ENCODE measurements at places on chromosomes 12 and 14.

DNA sequence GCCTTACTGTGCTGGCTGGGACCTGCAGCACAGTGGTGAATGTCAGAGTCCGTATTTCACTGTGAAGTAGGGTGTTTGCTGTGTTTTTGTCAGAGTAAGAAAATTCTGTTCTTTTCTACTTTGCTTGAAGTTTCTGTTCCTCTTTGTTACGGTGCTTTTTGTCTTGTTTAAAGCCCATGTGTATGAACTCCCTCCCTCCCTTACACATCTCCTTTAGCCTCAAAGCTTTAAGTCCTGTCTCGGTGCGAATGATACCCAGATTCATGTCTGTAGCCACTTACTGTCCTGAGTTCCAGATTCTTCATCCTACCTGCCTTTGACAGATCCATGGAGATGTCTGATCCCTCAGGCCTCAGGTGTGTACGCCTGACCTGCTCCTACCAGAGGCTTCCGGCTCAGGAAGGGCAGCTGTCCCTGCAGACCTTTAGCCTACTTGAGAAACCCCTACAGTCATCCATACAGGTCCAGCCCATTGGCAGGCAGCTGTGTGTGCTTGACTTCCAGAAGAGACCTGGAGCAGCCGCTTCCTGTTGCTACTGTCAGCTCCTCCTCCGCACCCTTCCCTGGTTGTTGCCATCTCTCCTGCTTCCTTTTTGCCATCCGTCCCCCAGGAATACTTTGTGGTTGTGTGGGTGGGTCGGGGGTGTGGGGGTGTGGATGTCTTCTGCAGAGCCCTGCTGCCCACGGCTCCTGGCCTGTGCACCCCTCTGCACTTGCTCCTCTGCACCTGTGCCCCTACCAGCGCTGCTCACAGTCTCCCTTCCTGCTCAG is 72.9 kb downstream of the DDX51 start:
- DNase-seq = no peak

- DNase-seq = no peak
Observed at GRCh38 chr12:6643569-6644256, 3.5 kb downstream of the ACRBP start.

DNA sequence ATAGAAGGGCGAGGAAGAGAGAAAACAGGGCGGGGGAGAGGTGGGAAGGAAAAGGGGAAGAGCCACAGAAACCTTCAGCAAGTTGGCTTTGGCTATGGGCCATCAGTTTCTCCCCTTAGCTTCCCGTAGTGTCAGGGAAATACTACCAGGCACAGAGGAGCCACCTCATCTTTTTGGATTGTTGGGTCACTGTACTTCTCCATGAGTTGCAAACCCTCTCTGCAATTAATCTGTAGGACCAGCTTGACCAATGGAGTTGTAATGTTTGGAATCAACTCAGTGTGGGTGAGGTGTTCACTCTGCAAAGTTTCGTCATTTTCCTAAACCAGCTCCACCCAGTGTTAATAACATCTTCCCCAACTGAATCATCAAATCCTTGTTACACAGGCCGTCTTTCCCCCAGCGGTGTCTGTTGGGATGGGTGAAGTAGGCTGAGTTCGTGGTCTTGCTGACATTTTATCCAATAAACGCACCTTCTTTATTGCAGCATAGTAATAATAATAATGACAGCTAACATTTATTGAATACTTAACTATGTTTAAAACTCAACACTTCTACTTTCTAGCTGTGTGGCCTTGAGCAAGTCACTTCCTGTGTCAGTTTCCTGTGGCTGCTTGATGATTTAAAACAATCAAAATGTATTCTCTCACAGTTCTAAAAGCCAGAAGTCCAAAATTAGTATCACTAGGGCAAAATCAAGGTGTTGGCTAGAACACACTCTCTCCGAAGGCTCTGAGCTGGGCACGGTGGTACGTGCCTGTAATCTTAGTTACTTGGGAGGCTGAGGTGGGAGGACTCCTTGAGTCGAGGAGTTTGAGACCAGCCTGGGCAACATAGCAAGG is 8.1 kb upstream of the GLTP start:
- peak; percentile 68 for DNase-seq

- DNase-seq = no peak
Observed at GRCh38 chr12:120115066-120115465, 1.5 kb downstream of the RAB35 start.

- DNase-seq = peak; percentile 27
Observed at GRCh38 chr14:76647697-76648298, 113.5 kb upstream of the VASH1 start.

DNA sequence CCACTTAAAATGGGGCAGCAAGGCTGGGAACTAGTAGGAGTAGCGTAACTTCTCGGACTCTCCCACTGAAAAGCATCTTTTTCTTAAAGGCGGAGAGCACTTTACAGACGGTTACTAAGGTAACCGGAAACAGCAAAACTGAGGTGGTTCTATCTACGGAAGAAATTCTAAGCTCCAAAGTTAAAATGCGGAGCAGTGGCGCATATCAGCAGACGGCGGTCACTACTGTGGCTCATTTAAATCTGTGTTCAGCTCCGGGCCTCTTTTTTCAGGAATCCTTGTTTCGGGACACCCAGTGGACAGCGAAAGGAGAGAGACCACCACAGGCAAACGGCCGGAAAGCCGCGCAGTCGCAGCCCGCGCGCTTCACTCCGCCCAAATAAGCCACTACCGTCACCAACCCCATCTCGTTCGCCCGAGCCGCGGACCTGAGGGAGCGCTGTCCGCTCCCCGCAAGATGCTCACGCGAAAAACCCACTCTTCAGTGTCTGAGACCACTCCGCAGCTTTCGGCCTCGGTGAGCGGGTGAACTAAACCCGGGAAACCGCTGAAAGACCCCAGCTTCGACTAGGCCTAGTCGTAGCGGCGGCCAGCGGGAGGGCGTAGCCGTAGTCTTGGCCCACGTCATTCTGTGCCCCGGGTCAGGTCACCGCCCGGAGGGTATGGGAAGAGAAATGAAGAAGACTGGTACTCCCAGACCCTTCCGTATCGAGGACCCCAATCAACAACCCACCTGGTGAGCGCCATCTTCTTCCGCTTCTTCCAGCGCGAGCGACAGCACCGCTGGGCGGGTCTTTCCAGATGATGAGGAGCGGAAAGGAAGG is at the start of gene SNW1:
SNW1 (minus strand) TSS at position 776 of the 824 bp plus-strand sequence; CDS start at position 747, 29 bp downstream.
- DNase-seq = peak; percentile 94

GRCh38 chr14:56207626-56208292 is 89.5 kb downstream of the PELI2 start:
- DNase-seq = no peak

- peak; percentile 20 for DNase-seq
Observed at GRCh38 chr12:98439981-98440581, 75.3 kb upstream of the TMPO start.

- no peak for DNase-seq
Observed at GRCh38 chr12:111316671-111317070, 52.2 kb downstream of the PHETA1 start.

GRCh38 chr14:69357544-69358200 is 40.4 kb downstream of the ERH start:
- no peak for DNase-seq

GRCh38 chr12:122523846-122524718 is 2.7 kb downstream of the RSRC2 start:
- DNase-seq = no peak

- DNase-seq = no peak
Observed at GRCh38 chr14:99968191-99968920, 96.9 kb upstream of the EVL start.

GRCh38 chr12:79402606-79403005 is 288.2 kb downstream of the PAWR start:
- DNase-seq = no peak

DNA sequence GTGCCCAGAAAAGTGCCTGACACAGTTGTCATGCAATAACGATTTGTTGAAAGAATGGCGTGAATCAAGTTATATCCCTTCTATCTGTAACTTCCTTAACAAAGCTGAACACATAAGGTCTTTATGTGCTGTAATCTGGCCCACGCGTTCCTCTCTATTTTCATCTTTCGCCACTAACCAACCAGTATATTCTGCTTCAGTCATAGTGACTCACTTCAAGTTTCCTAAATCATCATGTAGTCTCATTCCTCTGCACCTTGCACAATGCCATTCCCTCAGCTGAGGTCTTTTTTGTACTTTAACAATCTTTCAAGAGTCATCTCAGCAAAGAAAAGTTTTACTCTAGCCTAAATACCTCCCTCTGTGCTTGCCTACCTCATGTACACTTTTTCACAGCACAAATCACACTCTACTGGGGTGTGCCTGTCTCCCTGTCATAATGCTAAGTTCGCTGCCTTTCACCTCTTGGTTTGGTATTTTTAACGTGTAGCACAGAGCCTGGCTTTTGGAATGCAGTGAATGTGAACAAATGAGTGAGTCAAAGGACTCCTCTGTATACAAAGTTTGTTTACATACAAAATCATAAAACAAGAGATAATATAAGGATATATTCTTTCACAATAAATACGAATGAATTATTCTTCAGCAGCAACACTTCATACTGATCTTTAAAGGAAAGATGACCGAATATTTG is 2.9 kb upstream of the CMAS start:
- no peak for DNase-seq

GRCh38 chr12:122194804-122195203 is 8.7 kb upstream of the B3GNT4 start:
- no peak for DNase-seq

GRCh38 chr14:79551523-79551922 is 659.8 kb downstream of the DIO2 start:
- DNase-seq = no peak

DNA sequence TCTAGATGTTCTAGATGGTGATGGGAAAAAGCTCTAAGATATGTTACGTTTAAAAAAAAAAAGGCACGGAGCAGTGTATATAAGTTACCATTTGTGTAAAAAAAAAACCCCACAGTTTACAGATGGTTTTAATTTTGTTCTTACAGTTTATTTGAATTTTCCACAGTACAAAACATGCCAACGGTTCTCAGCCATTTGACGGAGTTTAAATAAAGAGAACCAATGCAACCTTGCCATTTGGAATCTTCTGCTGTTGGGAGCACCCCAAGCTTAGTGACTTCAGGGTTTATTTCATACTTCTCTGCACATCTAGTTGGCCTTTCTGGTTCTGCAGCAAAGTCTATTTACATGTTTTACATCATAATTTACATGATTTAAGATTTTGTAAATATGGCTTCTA is 7.7 kb upstream of the HPD start:
- DNase-seq = no peak

GRCh38 chr12:128388461-128389000 is 121.6 kb downstream of the TMEM132C start:
- DNase-seq = peak; percentile 20

DNA sequence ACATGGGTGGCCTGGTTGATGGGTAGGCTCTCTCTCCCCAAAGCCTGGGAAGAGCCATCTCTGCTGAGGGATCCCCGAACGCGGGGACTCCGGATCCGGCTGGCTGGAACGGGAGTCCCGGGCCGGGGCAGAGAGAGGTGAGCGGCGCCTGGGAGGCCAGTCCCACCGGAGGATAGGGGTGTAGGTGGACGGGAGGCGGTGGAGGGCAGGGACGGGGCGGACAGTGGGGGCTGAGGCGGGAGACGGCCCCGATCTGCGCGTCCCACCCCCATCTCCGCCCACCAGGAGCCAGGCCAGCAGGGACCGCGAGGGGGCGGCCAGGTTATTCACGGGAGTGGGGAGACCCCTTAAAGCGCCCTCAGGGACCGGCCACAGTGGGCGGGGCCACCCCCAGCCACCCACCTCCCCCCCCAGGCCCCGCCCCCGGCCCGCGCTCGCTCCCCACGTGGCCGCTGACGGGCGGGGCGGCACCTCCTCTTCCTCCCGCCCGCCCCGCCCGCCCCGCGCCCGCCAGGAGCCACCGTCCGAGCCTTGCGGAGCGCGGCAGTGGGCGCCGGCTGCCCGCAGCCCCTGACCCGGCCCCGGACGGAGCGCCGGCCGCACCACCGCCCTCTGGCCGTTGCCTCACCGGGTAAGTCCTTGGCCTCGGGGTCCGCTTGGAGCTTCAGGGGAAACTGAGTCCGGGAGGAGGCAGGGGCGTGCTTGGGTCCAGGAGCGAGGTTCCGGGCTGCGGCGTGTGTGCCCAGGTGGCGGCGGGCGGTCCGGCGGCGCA is at the start of gene INF2:
INF2 (plus strand) TSS at position 510 of the 772 bp plus-strand sequence. CDS start 11,748 bp downstream, outside the sequence.
- DNase-seq = peak; percentile 20

- no peak for DNase-seq
Observed at GRCh38 chr14:61192989-61193388, 88.1 kb downstream of the TMEM30B start.

DNA sequence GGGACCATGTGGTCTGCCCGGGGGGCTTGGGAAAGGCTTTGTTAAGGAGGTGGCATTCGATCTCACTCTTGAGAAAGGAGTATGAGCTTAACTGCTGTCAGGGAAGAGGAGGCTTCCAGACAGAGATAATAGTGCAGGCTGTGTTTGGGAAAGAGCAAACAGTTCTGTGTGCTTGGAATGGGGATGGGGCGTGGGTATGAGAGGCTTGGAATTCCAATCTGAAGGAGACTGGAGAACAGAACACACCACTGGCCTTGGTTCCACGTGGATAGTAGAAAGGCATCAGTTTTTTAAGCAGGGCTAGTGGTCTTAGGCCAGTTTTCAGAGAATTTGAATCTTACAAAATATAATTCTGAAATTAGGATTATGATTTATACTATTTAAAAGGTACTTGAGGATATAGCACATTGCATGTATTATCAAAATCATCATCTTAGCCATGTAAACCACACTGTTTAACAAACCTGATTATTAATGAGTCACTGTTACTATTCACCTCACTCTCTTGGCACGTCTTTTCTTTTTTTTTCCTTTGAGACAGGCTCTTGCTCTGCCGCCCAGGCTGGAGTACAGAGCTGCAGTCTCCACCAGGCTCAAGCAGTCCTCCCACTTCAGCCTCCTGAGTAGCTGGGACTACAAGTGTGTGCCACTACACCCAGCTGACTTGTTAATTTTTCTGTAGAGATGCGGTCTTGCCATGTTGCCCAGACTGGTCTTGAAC is 38.5 kb upstream of the KCNK13 start:
- DNase-seq = no peak

DNA sequence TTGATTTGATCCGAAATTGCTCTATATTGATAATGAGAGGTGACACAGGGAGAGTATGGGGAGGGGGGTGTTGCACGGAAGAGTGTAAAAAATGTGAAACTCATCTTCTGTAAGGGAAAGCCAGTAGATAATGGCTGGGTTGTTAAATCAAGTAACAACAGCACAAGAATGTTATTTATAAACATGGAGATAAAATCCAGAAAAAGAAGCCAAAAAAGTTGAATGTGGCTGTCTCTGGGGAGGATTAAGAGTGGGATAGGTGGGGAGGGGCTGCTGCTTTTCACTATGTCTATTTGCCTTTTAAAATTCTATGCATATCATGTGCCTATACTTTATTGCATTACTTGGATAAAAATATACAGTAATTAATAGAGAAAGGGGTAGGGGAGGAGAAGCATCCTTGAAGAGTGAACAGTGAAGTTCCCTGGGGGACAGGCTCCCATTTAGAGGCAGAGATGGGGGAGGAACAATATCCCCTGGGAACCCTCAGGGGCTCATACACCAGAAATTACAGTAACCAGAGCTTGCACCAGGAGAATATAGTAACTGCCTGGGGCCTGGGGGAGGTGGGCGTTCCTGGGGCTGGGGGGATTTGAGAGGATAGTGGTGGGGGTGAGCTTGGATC is 39.2 kb upstream of the ANKRD9 start:
- DNase-seq = no peak

- DNase-seq = no peak
Observed at GRCh38 chr14:68787092-68787992, 5.5 kb downstream of the ZFP36L1 start.

- no peak for DNase-seq
Observed at GRCh38 chr14:104081261-104081835, 4.2 kb upstream of the ASPG start.

All from CD4-positive, alpha-beta T cell treated with Interleukin-4 for 4 hours (primary cell).